Stimulated activated CD8-positive, alpha-beta memory T cell treated with anti-CD3 and anti-CD28 coated beads, Interleukin-4, amount 100 ng/mL, for 48 hours (primary cell): ENCODE measurements at places on chromosomes 1 and 21.

DNA sequence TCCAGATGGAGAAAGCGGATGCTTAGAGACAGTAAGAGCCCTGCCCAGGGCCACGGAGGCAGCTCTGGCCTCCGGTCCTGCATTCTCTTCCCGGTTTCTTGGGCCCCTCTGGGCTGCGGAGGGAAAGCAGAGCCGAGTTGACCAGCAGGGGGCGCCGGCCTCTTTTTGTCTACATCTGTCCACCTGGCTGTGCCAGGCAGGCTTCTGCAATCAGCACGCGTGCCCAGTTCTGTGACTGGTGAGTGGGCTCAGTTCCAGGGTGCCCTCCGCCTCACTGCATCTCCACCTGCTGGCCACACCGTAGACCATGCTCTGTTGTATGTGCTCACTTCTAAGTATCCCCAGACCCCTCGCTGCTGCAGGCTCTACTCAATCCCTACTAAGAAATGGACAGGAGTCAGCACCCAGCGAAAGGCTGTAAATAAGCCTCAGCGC is 6.7 kb upstream of the HUNK start:
- peak; percentile 91 for DNase-seq

- DNase-seq = no peak
Measured at GRCh38 chr1:103106426-103107341, 1.6 kb downstream of the COL11A1 start.

GRCh38 chr1:178397678-178398077 is 99.1 kb downstream of the CLEC20A start:
- no peak for DNase-seq

DNA sequence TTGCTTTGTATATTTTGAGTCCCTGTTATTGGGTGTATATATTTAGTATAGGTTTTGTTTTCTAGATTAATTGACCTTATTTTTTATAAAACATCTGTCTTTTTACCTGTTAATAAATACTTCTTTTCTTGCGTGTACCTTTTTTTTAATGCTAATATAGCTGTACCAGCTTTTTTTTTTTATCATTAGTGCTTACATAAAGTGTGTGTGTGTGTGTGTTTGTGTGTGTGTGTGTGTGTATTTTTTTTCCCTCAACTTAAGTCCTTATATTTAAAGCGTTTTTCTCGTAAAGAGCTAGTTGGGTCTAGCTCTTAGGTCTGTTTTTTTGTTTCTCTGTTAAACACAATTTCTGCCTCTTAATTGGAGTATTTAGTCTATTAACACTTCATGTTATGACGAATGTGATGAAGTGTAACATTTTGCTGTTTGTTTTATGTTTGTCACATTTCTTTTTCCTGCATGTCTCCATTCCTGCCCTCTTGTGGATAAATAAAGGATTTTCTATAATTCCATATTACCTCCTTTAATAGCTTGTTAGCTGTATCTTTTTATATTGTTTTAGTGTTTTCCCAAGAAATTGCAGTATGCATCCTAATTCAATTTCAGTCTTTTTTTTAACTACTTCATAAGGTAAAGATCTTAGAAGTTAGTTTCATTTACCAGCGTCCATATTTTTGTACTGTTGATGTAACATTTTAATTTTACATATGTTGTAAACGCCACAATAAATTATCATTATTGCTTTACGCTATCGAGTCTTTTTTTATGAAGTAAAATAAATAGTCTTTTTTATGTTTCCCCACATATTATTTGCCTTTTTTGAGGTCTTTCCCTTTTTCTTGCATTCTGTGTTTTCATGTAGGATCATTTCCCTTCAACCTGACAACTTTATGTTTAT is 4.3 kb downstream of the PRMT2 start:
- DNase-seq = no peak

DNA sequence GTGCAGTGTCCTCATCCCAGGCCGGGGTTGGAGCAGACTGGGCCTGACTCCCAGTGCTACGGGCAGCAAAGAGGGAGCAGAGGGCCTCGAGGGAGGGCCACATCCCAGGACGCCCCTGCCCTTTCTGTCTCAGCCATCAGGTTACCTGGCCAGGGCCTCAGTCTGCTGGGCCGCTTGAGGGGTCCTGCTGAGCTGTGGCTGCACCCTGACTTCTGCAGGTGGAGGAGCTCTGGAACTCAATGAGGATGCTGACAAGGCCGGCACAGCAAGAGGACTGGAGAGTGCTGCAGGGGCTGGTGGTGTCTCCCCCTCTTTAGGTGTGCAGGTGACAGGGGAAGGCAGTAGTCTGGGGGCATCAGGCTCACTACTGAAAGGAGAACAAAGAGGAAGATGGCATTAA is 3.3 kb downstream of the ZNF692 start:
- DNase-seq = no peak

GRCh38 chr1:56509713-56510641 is 69.4 kb downstream of the PLPP3 start:
- DNase-seq = no peak

DNA sequence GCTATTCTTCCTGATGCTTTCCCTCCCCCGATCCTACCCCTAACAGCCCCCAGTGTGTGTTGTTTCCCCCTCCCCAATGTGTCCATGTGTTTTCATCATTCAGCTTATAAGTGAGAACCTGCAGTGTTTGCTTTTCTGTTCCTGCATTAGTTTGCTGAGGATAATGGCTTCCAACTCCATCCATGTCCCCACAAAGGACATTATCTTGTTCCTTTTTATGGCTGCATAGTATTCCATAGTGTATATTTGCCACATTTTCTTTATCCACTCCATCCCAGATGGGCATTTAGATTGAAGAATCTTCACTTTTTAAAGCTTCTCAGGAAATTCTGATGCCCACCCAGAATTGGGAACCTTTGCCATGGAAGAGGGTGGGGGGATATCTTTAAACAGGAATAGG is 19.0 kb upstream of the SLC2A1 start:
- no peak for DNase-seq

- DNase-seq = no peak
Measured at GRCh38 chr1:153670257-153670858, 435 bp downstream of the ILF2 start.

DNA sequence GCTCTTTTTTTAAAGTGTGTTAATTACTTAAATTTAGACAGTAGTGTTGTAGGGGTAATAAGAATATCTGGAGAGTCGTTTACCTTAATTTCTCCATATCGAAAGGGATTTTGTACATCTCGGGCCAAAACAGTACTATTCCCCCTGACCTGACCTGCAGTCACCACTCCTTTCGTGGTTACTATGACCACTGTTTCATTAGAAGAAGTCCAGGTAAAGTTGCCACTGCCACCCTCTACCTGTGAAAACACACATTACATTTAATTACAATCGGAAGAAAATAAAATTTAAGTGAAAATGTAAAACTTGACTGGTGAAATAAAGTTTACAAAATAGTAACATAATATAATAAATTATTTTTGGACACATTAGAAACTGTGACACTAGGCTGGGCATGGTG is 37.2 kb downstream of the NUP210L start:
- DNase-seq = no peak

GRCh38 chr1:16156848-16157495 is 1.1 kb upstream of the EPHA2 start:
- DNase-seq = no peak

GRCh38 chr1:221521686-221522085 is 220.2 kb downstream of the DUSP10 start:
- no peak for DNase-seq

DNA sequence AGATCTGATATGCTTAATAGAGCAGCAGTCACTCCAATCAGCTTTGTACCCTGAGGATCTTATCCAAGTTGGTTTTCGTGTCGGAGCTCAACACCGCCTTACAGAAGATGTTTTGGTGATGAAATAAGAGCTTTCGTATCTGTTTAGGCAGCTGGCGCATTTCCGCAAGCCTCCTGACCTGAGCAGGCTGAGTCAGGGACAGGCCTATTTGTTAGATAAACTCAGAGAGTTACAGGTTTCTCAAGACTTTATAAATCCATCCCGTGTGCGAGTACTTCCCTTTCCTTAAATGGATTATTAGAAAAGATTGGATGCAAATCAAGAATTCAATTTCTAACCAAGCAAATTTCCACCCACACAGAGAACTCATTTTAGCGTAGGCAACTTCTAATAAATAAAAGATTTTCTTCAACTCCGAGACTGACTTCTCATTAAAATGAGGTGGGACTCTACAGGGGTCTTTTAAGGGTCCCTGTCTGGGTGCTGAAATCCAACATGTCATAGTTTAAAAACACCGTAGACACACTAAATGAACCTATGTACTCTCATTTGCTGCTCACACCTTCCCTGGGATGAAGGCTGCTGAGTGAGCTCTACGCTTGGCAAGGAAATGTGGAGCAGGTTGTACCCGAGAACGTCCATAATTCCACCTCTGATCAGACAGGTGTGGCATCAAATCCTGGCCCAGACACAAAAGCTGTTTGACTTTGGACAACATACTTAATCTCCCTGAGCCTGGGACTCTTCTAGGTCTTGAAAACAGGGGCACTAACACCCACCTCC is 106.9 kb upstream of the F3 start:
- DNase-seq = no peak

DNA sequence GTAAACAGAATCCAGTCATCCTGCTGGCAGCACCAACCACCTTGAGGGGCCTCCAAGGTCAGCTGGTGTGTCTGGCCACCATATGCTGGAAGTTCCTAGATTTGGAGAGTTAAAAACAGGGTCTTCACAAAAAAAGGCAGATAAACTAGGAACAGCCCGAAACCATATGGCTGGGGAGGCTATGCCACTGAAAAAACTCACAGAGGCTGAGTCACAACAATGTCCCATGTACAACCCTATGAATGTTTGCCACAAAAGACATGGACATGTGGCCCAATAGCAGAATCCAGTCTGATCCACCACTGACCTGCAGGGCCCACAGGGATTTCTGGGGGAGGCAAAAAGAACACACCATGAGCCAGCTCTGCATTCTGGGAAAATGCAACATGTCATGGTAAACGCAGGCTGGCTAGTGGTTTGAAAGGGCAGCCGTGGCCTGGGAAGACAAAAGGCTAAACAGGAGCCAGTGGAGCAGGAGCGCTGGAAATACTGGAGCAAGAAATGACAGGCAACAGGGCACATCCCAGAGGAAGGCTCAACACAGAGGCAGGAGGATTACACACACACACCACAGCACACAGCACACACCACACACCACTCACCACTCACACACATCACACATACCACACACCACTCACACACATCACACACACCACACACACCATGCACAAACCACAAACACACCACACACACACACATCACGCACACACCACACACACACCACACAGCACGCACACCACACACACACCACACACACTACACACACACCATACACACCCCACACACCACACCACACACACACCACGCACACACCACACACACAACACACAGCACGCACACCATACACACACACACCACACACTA is 55.4 kb downstream of the HSF2BP start:
- DNase-seq = no peak

DNA sequence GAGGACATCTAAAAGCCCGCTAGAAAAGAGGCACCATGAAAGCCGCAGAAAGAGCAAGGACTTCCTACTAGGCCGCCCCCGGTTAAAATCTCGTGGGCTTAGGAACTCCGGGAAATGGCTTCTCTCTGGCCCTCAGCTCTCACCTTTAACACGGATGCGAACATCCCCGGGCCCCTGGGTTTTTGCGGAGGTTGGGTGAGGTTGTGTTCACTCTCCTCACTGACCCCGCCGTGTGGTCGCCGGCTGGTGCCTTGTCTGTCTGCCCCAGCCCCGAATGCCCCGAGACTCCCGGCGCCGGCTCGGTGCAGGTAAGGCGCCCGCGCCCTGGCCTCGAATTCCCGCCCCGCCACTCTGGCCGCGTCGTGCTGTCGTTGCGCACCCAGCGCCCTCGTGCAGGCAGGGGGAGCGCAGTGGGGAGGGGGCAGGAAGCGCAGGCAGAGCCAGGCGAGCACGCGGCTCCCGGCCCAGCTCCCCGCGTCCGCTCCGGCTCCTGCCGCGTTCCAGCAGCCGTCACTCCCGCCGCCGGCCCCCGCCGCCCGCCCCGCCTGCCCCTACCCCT is at the start of gene SHISAL2A:
TSS of gene SHISAL2A (plus strand) at position 437 of the 559 bp plus-strand sequence. CDS start 326 bp downstream, outside the sequence.
- DNase-seq = peak; percentile 63

DNA sequence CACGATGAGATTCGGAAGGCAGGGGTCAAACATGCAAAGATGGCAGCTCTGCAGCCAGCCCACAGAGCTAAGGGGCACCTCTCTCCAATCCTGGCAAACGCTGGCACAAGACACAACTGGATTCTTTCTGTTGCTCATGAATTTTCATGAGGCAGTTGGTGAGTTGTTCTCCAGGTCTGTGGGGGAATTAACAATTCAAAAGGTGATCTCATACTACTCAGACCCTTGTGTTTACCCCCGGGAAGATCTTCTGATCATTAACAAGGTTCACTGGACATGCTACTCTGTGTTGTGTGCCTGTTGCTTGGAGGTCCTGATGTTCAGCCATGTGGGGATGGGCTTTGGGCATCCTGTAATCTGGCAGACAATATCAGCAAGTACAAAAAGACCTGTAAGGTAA is 128.9 kb downstream of the HHAT start:
- no peak for DNase-seq

DNA sequence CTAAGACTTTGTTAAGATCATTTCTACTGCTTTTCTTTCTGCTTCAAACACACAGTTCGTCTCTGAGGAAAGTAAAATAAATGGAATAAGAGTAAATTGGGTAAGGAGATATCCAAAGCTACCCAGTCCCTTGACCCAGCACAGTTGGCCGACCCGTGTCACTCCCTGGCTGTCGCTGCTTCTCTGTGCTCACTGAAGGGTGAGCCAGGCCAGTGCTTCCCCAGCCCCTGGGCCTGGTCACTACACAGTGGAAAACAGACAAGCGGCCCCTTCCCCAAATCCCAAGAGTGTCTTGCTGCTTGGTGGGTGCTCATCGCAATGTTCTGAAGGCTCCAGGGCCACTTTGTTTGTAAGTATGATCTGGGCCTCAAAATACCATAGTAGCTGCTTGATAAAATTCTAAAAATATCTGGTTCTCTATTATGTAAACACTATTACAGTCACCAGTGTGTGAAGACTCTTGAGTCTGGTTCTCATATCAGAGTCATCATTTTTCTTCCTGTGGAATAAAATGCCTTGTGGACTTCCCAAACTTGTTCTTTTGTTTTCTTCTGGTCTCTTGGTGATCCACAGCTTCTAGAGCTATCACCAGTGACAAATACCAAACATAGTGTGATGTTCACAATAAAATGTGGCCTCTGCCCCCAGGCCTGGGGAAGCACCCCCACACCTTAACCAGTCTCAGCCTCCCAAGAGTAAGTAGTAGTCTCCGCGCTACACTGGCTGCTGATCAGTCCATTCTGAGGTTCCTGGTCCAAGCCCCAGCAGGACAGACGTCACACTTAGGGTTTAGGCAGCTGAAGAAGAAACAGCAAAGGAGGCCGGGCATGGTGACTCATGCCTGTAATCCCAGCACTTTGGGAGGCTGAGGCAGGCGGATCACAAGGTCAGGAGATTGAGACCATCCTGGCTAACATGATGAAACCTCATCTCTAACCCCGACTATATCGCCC is 106.2 kb downstream of the DHRS3 start:
- DNase-seq = no peak

GRCh38 chr1:224683936-224684335 is 67.8 kb downstream of the CNIH3 start:
- DNase-seq = no peak

- DNase-seq = no peak
Measured at GRCh38 chr1:14332158-14332557, 266.3 kb upstream of the KAZN start.
